ENCODE measurements at places on chromosomes 12 and 14.

DNA sequence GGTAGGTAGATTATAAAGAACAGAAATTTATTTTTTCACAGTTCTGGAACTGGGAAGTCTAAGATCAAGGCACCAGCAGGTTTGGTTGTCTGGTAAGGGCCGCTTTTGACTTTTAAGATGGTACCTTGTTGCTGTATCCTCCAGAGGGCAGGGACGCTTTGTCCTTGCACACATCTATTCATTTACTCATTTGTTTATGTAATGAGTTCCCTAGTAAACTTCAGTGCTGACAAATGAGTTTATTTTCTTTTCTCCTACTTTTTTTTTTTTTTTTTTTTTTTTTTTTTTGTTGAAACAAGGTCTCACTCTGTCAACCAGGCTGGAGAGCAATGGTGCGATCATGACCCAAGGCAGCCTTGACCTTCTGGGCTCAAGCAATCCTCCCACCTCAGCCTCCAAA is 195.7 kb downstream of the FBXL14 start:
- no peak for DNase-seq

- no peak for DNase-seq
These were observed 23.3 kb downstream of the TAS2R7 start for GRCh38 chr12:10779103-10779502.

- no peak for DNase-seq
These were observed 35.5 kb upstream of the ATF1 start for GRCh38 chr12:50728417-50728816.

DNA sequence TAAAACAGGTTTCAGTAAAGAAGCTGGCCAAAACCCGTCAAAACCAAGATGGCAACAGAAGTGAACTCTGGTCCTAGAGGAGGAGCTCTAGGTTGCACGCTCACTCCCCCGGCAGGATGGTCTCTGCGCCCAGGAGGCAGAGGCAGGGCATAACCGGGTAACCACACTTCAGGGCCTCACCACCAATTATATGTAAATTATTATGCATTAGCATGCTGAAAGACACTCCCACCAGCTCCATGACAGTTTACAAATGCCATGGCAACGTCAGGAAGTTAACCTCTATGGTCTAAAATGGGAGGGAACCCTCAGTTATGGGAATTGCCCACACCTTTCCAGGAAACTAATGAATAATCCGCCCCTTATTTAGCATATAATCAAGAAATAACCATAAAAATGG is 20.1 kb upstream of the SLC6A12 start:
- DNase-seq: no peak

DNA sequence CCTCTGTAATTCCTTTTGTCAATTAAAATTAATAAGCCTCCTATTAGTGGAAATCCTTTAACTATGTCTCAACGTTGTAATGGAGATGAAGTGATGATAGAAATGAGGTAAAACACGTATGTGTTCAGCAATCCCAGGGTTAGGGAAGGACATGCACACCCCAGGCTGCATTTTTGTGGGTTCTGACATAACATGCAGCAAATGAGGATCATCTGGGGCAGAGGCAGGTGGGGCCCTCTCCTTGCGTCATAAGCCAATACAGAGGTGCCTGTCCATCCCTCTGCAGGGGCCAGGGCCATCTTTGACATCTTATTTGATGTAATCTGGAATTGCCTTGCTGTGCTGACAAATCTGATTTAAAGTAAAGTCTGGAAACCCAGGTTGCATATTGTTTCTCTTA is 73.2 kb downstream of the MYRFL start:
- no peak for DNase-seq

DNA sequence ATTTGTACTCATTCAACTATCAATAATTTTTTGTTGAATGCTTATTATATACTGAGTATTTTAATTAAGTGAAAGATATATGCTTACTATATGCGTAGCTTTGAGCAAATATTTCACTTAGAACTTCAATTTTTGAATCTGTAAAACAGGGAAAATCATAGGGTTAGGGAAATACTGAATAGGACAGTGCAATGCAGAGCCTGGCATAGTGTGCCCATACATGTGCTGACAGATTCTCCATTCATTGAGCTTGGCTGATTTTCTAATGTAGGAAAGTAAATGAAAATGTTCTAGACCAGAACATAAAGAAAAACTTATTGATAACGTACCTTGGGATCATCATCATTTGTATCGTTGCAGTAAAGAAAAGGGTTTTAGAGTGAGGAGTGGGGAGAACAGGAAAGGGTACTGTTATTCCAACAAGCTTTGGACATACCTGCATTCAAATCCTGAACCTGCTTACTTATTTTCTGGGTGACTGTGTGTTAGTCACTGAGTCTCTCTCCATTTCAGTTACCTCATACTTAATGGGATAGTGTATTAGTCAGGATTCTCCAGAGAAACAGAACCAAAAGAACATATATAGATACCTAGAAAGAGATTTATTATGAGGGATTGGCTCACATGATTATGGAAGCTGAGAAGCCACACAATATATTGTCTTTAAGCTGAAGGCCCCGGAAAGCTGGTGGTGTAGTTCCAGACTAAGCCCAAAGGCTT is 436.4 kb downstream of the ADAMTS20 start:
- DNase-seq: no peak

DNA sequence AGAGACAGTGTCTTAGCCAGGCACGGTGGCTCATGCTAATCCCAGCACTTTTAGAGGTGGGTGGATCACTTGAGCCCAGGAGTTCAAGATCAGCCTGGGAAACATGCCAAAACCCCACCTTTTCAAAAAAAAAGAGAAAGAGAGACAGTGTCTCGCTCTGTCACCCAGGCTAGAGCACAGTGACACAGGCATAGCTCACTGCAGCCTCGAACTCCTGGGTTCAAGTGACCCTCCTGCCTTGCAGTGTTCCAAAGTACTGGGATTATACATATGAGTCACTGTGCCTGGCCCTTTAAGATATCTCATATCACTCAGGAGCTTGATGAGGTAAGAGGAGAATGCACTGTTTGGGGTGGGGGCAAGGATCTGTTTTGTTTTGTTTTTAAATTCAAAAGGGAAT is 48.1 kb upstream of the LTBP2 start:
- DNase-seq: no peak

DNA sequence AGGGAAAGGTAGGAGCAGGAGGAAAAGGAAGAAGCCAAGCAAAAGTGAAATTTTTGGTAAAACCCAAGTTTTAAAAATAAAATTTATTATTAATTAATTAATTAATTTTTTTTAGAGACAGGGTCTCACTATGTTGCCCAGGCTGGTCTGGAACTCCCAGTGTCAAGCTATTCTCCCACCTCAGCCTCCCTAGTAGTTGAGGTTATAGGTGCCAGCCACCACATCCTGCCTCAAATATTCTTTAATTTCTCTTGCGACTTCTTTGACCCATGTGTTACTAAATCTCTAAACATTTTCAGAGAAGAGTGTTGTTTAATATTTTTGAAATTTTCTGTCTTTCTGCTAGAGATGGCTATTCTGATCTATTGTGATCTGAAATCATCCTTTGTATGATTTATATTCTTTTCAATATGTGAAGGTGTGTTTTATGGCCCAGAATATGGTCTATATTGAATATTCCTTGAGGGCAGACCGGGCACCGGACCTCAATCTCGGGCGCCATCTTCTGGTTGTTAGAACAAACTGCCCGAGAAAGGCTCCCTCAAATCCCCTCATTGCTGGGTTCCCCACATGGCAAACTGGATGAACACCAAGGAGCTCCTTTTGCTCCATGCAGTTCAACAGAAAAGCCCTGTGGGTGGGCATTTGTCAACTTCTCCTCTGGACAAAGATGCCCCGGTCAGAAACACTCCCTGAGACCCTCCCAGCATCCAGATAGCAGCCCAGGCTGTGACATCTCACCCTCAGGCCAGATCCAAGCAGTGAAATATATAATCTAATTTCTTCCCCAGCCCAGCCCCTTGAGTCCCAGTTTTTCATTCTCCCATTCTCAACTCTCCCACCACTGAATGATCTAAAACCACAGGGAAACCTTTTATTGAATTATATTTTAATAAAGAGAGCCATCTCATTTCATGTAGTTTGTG is 110.5 kb downstream of the ASCL4 start:
- DNase-seq: peak; percentile 61

- no peak for DNase-seq
These were observed 858.2 kb upstream of the FLRT2 start for GRCh38 chr14:84671776-84672175.

- no peak for DNase-seq
These were observed 843.9 kb upstream of the TMEM132C start for GRCh38 chr12:127422935-127423566.

DNA sequence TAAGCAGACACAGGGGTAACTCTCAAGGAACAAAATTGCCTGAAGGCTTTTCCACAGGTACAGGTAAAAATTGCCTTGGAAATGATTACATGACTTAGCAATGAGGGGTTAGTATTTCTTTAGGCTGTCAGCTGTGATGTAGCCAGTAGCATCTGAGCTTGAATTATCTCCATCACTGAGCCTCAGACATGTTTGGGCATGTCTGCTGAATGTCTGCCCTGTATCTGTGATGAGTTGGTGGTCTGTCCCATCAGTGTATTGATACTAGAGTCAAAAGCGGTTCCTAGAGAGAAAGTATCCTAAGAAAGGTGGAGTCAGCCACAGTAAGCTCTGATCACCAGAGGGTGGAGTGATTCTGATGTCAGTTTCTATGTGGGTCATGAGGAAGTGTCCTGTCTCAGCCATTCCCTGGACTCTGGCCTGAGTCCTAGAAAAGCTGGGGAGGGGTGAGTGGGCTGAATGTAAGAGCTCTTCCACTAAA is 16.3 kb downstream of the AKAP6 start:
- no peak for DNase-seq

DNA sequence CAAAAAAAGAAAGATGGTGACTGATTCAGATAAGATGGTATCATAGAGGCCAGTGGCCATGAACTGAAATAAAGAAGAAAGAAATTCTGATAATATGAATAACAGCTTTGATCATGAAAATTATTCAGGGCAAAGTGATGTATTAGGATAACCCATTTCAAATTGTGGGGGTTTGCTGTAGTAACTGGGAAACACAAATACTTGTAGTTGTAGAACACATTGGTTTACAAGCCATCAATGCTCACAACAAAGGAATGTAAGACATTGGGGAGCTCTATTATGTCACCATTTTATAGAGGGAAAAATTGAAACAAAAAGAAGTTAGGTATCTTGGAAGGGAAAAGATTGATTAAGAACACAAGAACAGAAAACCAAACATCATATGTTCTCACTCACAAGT is 140.4 kb upstream of the FRMD6 start:
- no peak for DNase-seq

DNA sequence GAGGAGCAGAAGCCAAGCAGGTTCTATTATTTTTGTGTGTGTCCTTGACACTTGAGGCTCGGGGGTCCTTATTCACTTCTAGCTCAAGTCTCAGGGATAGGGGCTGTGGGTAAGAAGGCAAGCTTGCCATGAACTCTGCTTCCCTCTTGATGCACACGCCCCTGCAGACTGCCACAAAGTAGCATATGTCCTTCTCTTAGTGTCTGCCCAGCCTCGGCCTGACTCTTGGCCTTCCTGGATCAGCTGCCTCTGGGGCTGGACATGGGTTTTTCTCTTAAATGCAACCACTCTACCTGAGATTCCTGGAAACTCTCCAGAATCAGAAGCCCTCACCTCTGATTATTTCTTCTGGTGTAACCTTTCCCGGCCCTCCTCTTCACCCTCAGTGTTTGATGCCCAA is 28.2 kb upstream of the PEX5 start:
- no peak for DNase-seq

- DNase-seq: no peak
These were observed 89.1 kb downstream of the FOXN4 start for GRCh38 chr12:109219938-109220337.

DNA sequence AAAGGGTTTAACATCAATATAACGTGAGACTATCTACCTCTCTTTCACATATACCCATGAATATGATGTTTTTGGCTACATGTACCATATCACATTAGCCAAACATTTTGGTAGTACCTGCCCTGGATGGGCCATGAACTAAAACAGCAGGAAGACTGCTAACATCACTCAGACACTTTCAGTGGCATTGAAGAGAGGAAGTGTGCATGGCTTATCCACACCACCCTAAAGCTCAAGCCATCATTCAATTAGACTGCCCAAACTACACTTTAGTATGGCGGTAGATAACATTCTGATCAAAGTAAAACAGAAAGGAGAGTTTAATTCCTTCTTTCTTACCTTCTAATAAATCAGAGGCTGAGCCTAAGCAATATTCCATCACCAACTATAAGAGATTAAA is 103.0 kb downstream of the PEBP1 start:
- no peak for DNase-seq

- DNase-seq: no peak
These were observed 963 bp upstream of the TINF2 start for GRCh38 chr14:24243336-24243836.

DNA sequence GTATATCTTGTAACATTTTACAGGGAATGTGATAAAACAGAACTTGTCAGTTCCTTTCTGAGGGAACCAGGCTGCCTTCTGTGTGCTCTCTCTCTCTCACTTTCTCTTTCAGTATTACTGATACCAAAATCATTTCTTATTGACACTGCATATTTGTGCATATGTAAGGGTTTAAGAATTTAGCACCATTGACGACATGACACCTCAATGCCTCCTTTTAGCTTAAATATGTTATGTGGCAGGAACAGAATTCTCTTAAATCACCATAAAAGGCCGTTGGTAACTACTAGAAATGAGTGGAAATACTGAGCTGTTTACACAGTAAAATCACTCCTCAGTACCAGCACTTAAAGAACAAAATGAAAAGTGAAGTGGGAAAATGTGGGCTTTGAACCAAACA is 457.7 kb upstream of the SYT1 start:
- no peak for DNase-seq

- no peak for DNase-seq
These were observed 157.5 kb upstream of the ATF7IP start for GRCh38 chr12:14207905-14208551.

- DNase-seq: no peak
These were observed 218.6 kb upstream of the ATP2B1 start for GRCh38 chr12:89927226-89927698.

DNA sequence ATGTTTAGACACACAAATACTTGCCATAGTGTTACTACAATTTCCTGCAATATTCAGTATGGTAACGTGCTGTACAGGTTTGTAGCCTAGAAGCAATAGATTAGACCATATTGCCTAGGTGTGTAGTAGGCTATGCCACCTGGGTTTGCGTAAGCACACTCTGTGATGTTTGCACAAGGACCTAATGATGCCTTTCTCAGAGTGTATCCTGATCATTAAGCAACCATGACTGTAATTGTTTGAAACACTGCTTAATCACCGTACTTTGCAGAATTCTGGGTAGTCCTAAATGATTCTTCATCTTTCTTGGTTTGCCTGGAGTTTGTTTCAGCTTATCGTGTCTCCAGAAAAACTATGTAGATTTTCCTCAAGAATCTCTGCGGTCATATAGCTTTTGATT is 11.2 kb upstream of the TCP11L2 start:
- DNase-seq: no peak

GRCh38 chr14:52219488-52220084 is 47.9 kb upstream of the PTGDR start:
- DNase-seq: no peak

GRCh38 chr14:103020271-103021170 is 36.8 kb downstream of the CDC42BPB start:
- no peak for DNase-seq

DNA sequence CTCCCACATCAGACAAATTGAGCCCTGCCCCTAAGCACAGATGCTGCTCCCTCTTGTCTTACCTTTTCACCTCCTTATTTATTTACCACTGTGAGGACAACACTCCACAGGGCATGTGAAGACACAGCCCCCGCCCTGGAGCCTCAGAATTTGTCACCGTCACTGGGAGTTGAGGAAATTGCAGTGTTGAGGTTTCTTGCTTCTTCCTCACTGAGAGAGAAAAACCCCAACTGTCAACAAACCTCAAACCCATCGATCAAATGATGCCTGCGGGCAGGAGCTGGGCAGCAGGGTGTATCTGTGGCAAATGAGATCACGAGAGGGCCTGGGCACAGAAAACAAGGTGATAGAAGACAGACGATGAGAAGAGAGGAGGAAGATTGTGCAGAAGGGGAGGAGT is 30.5 kb upstream of the PLEKHG3 start:
- DNase-seq: peak; percentile 69
